ENCODE measurements at places on chromosomes 1 and 21. TPM values are rescaled to one million over a fixed set of nuclear protein-coding genes. Genes with fewer than 3 reads are reported as not detected.

PLA2G2D gene
- total RNA-seq: not detected

RGS16 gene
- total RNA-seq: 1.6 TPM

SLC9C2 gene
- 3.7 TPM for total RNA-seq

ARMH1 gene
- 4.5 TPM for total RNA-seq

HSF2BP gene
- total RNA-seq: 2.0 TPM

SPATA17 gene
- 5.3 TPM for total RNA-seq

ELF3 gene
- total RNA-seq: under 0.01 TPM

TSACC gene
- not detected for total RNA-seq

ADAMTS5 gene
- total RNA-seq: 1.6 TPM

CHI3L2 gene
- total RNA-seq: 0.41 TPM

LCE6A gene
- total RNA-seq: not detected

SYNC gene
- 3.7 TPM for total RNA-seq

GRCh38 chr1:172427191-172427590 lies 6.7 kb downstream of the C1orf105 start:
- no peak for DNase-seq

GRCh38 chr1:113255038-113255719 lies 135.1 kb upstream of the MAGI3 start:
- no peak for DNase-seq

DNA sequence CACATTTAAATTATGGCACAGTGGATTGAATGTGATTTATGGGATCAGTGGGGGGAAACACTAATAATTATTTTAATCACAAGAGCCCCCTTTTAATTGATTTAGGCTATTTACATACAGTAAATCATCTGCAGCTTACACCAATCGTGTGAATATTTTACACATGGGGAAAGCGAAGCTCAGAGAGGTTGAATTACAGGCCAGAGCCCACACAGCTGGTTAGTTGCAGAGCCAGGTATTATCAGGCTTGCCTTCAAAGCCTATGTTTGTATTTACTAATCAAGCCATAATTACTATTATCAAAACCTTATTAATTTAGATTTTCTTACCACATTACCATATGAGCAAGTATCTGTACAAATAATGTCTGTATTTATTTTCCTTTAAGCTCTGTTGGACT lies 749 bp downstream of the SDCCAG8 start:
- DNase-seq: no peak

GRCh38 chr1:86633921-86634320 lies 70.5 kb upstream of the SH3GLB1 start:
- DNase-seq: no peak

DNA sequence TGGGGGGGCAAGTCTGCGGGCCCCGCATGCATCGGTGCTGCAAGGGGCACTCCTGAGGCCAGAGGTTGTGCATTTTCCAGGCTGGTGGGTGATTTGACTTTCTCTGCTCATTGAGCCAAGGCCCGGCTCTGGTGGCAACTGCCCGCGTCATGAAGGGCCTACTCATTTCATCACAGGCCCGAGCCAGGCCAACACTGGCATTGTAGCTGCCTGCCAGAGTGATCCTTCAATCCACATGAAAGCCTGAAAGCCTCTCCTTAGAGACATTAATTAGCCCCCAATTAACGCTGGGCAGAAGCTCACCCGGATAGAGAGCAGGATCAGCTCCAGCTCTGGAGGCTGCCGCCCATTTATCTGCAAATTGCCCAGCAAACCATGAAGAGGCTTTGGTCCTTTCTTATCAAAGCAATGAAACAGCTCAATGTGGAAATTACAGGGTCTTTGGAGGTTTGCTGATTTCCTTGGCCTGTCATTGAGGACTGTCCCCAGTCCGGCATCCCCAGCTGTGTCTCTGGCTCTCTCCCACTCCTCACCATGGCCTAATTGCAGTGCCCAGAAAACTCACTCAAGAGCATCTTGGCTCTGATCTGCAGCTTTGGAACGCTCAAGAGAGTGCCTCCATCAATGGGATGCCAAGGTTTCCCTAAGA lies 50.4 kb upstream of the STUM start:
- no peak for DNase-seq

GRCh38 chr1:37999430-38000232 lies 5.7 kb downstream of the FHL3 start:
- peak; percentile 18 for DNase-seq

GRCh38 chr1:91805311-91805801 lies 80.6 kb downstream of the TGFBR3 start:
- no peak for DNase-seq

DNA sequence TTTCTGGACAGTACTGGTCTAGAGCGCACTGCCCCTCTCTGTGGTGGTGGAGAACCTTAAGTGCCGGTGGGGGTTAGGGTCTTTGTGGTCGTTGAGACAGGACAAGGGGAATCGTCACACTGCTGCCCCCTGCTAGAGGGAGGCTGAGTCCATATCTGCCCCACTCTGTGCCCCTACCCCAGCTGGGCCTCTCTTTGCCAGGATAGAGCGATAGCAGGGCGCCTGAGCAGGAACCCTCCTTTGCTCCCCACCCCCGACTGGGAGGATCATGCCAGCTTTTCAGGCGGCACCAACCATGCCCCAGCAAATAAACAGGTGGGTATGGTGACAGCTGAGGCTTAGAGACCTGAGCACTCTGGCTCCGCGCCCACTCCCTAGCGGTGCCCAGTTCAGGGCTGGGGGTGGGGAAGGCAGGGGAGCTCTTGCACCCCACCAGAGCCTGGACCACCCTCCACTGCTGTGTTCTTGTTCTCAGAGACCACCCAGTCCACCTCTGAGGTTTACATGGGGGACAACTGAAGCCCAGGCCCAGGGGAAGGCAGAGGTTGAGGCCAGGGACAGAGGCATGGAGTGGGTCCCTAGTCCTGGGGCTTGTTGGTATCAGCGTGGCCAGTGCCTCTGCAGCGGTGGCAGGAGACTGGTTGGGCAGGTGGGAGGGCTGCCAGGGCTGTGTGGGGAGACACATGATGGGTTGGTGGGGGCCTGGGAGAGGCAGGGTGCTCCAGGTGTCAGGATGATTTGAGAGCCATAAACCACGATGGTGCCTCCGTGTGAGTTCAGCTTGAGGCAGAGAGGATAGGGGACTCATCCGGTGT lies 1.6 kb downstream of the PADI2 start:
- DNase-seq: no peak

- DNase-seq: no peak
These were observed 116.6 kb downstream of the NTMT2 start for GRCh38 chr1:170262276-170262939.

DNA sequence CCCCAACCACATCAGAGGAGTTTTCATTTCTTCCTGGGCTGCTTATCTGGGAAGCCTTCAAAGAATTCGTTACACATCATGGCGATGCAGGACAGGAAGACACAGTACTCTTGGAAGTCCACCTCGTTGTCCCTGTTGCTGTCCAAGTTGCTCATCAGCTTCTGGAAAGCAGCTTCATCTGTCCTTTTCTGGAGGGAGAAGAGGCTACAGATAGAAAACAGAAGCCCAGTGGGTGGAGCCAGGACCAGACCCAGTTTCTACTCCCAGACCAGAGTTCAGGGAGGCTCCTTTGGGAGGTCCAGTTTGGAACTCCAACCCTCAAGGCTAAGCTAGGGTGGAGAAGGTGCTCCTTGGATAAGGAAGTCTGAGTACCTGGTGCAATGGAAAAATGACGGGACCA lies 1.9 kb downstream of the S100A4 start:
- DNase-seq: no peak

GRCh38 chr1:29821605-29822004 lies 585.3 kb downstream of the PTPRU start:
- DNase-seq: no peak

DNA sequence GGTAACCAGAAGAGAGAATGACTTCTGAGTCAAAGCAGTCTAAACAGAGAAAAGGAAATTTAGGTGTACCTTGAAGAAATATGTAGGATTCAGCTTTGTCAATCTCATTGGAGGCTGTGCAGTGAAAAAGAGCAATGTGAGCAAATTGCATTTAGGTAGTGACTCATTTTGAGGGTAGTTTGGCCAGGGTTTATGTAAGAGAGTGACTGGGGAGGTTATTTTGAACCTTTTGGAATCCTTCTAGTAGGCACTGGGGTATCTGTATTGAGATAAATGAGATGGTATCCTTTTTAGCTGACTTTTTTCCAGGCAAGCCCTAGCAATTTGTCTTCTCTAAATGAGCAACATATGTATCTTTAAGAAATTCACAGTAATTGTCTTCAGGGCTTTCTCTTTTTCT lies 95.9 kb downstream of the DISP1 start:
- DNase-seq: no peak

DNA sequence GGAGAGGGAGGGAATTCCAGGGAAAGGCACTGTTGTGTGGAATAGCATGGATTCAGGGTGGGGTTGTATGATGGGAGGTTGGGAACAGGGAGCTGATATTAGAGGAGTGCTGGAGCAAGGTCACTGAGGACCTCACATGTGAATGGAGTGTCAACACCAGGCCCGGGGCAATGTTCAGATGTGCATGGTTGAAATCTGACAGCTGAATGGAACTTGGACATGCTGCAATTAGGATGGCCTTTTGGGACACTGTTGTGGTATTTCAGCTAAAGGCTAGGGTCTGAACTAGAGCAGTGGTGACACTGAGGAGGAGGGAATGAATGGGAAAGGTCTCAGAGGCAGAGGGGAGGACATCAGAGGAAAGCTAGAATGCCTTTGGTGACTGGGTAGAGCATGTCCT lies 25.0 kb downstream of the ZSCAN20 start:
- DNase-seq: no peak

GRCh38 chr1:21811875-21812305 lies at the start of gene LDLRAD2:
LDLRAD2 (plus strand) TSS chr1:21812265; CDS start chr1:21812452, 187 bp downstream.
- peak; percentile 27 for DNase-seq
